ENCODE measurements at places on chromosomes 2 and 18. TPM values are rescaled to one million over a fixed set of nuclear protein-coding genes. Genes with fewer than 3 reads are reported as not detected.

Gene ATP6V1C2
- total RNA-seq = not detected

Gene RESP18
- total RNA-seq = not detected

Gene OR6B2
- total RNA-seq = not detected

Gene PASK
- total RNA-seq = 77.5 TPM

Gene ABCG8
- not detected for total RNA-seq

Gene GNLY
- total RNA-seq = not detected

Gene INPP5D
- total RNA-seq = 0.74 TPM

Gene BOK
- total RNA-seq = 72.8 TPM

Gene DNPEP
- 107 TPM for total RNA-seq

Gene PAX8
- 6.4 TPM for total RNA-seq

Gene PTPRN
- total RNA-seq = not detected

Gene LBX2
- total RNA-seq = 0.76 TPM

Gene SLC19A3
- total RNA-seq = 4.5 TPM

Gene ANKRD30B
- total RNA-seq = not detected

Gene SP5
- 7.3 TPM for total RNA-seq

Gene EIF4E2
- 69.3 TPM for total RNA-seq

Gene PARD6G
- total RNA-seq = 0.23 TPM

Gene FHOD3
- 13.3 TPM for total RNA-seq

Gene CDCA7
- 34.2 TPM for total RNA-seq

Gene RAB10
- 150 TPM for total RNA-seq

Gene SCG2
- total RNA-seq = 0.48 TPM

Gene CAPN14
- 0.35 TPM for total RNA-seq

Gene SPATA3
- total RNA-seq = not detected

Gene CREG2
- total RNA-seq = 9.0 TPM

Gene IL36A
- not detected for total RNA-seq

Gene SMIM21
- total RNA-seq = not detected

Gene HOXD11
- not detected for total RNA-seq

Gene CKAP2L
- 17.7 TPM for total RNA-seq

Gene NBAS
- 28.8 TPM for total RNA-seq

Gene ACVR1C
- total RNA-seq = 0.04 TPM

Gene PDE11A
- 1.4 TPM for total RNA-seq

Gene ANO7
- 6.5 TPM for total RNA-seq

Gene GPC1
- 302 TPM for total RNA-seq

Gene C2orf80
- total RNA-seq = not detected

Gene AQP12A
- not detected for total RNA-seq

Gene CCDC148
- 1.8 TPM for total RNA-seq

Gene AGAP1
- 91.4 TPM for total RNA-seq

Gene KHK
- 10.4 TPM for total RNA-seq

Gene FAM110C
- total RNA-seq = 21.1 TPM

Gene TMEM37
- total RNA-seq = 1.2 TPM

Gene KCNS3
- total RNA-seq = 28.8 TPM

Gene FBXO36
- total RNA-seq = 3.6 TPM

Gene IL37
- total RNA-seq = 1.7 TPM

Gene CPO
- not detected for total RNA-seq

Gene DNER
- total RNA-seq = 0.28 TPM

Gene CHRND
- total RNA-seq = not detected
